SK-N-SH (cell line): ENCODE measurements at places on chromosomes 5 and 9. TPM values are rescaled to one million over a fixed set of nuclear protein-coding genes. Genes with fewer than 3 reads are reported as not detected.

The JAK2 gene
- 1.3 and 2.3 TPM in 2 replicates for polyA plus RNA-seq

GRCh38 chr9:93822229-93822628 is 132.9 kb downstream of the BARX1 start:
- peak; percentile 1 for DNase-seq

DNA sequence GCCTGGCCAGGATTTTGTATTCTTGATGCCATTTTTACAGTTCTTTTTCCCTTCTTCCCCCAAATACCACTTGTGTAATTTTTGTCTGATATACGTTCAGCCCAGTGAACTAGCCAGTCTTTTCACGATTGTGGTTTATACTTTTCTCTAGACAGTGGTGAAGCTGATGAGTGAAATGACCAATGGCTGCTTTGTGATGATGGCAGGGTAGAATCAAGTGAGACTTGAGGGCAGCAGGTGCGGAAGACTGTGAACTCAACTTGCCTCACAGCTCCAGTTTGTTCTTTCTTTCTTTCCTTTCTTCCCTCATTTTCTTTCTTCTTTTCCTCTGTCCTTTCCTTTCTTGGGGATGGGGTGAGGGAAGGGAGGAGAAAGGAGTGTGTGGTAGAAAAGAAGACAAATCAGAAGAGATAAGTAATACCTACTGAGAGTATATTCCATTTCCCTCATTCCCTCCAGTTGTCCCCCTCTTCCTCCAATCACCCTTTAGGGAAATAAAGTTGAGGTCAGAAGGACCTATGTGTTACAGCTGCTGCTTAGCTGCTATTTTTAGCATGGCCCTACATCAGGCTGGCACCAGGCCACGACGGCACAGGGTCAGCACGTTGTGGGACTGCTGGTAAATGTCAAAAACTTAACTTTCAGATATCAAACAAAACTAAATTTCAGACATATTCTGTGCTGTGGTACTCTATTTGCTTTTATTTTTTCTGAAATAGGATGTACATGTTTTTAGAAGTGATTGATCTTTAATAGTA is 12.3 kb downstream of the ZSWIM6 start:
- DNase-seq, result peak; percentile 21

The FOXD4L3 gene
- polyA plus RNA-seq, result 0.06 and 0.10 TPM in 2 replicates

The RIMOC1 gene
- 6.5 and 9.5 TPM in 2 replicates for polyA plus RNA-seq

GRCh38 chr5:42767491-42768105 is 11.0 kb downstream of the CCDC152 start:
- DNase-seq, result peak; percentile 21

DNA sequence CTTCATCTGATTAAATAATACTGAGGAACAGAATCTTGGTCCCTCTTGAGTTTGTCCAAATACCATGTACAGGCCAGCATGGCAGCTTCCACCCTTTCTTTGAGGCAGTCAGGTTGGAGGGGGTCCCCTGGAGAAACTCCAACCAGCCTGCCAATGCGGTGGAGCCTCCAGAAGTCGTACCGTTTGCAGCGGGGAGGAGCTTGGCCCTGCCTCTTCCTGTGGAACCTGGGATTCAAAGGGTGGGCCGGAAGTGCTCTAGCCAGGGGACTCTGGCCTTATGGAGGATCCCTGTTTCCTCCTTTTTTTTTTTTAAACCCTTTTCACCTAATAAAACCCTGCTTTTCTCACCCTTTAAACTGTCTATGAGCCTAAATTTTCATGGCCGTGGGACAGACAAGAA is 216.3 kb upstream of the ZNF608 start:
- DNase-seq, result no peak

GRCh38 chr5:154206311-154206710 is 15.8 kb downstream of the GALNT10 start:
- DNase-seq, result no peak

DNA sequence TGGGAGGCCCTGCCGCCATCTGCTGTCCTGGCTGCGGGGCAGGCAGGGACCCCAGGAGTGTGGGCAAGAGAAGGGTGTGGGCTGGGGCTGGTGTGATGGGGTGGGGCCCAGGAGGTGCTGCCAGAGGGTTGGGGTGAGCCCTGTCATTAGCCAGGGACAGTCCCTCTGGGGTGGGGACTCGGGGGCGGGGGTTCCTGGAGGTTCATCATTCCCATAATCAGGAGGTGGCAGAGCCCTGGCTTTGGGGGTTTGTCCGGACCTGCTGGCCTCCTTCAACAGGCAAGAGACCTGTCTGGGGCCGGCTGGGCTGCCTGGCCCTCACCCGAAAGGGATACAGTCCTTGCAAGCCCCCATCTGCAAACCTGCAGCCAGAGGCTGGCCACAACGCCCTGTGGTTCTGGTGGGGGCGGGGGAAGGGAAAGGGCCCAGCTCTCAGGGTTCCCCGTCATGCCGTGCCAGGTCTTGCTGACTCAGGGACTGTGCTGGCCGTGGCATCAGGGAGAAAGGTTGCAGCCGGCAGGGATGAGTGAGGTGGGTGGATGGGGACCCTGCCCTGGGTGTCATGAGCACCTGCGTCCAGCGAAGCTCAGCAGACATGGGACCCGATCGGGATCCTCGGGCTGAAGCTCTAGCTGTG is 65.2 kb downstream of the MRPL36 start:
- peak; percentile 10 for DNase-seq
